ENCODE measurements at places on chromosomes 5 and 9.

GRCh38 chr5:72363166-72363802 is 43.1 kb downstream of the PTCD2 start:
- no peak for DNase-seq

GRCh38 chr5:98975682-98976407 is 47.0 kb upstream of the CHD1 start:
- DNase-seq = no peak

DNA sequence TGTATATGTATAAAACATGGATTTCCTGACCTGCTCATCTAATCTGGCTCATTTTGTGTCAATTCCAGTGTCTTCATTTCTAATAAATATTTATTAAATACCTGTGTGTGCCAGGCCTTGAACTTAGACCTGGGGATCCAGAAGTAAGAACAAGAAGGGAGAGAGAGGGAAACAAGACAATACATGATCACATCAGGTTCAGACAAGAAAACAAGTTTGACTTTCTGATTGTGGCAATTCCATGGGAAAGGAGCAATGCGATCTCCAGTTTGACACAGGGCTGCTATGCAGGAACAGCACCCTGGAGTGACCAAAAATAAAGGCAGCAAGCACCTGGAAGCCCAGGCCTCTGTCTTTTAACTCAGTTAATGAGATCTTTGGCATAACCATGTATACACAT is 198.1 kb upstream of the ACTBL2 start:
- no peak for DNase-seq

DNA sequence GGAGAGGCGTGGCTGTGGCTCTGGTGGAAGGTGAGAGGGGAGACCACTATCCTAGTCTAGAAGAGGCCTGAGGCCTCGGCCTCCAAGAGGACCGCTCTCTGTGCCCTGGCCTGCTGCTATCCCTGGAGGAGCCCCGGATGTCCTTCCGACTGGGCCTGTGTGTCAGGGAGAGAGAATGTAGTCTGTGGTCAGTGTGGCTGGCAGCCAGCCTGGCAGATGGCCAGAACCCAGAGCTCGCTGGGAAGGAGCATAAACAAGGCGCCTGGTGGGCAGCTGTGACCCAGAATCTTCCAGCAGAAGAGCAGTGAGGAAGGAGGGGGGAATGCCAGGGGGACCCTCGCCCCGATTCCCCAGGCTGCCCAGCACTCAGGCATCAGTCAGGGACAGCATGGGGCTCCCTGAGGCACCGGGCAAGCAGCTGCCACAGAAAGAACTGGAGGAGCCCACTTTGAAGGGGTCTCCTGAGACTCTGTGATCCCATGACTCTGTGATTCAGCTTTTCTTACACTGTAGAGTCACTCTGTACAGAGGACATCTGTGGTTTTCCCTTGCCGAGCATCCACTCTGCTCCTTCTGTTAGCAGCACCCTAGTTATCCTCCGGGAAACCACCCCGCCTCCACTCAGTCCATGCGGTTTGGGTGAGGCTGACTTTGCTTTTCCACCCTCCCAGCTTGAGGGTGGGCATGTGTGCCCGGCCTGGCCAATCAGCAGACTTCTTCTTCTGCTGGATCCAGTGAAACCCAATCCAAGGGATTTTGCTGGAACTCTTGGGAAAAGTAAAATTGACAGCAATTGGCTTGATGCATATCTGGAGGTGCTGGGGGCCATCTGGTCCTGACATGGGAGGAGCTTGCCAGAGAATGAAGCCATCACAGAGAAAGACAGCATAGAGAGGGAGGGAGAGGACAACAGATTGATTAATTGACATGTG is 46.2 kb upstream of the PWWP2A start:
- peak; percentile 1 for DNase-seq

DNA sequence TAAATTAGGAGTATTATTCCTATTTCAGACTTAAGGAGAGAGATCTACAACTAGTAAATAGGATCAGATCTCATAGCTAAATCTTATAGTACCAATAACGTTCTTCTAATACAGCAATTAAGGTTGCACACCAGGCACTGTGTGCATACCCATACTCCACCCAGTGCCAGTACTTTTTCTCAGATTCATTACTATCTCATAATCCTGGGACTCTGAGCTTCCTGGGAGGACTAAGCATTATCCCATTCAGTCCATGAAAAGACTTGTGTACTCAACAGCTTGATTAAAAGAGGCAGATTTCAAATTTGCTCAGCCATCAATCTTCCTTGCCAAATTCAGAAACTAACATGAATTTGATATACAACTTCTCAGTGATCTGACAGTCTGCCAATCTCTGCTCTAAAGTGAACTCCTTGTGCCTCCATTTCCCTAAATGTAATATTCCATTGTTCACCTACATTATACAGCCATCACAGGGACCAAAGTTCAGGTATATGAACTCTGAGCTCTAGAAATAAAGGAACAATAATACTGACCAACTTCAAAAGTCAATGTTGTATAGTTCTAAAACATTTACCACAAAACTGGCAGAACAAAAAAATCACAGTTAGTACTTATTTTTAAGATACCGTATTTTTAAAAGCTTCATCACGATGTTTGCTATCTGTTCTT is 7.2 kb downstream of the STRBP start:
- DNase-seq = no peak

Measured in stimulated activated CD8-positive, alpha-beta memory T cell treated with anti-CD3 and anti-CD28 coated beads, Interleukin-4, amount 100 ng/mL, for 24 hours (primary cell).